CD4-positive, alpha-beta memory T cell (primary cell): ENCODE measurements at places on chromosomes 3 and 15. TPM values are rescaled to one million over a fixed set of nuclear protein-coding genes. Genes with fewer than 3 reads are reported as not detected.

Gene C3orf22
- not detected for total RNA-seq

GRCh38 chr15:93523481-93523880 is 434.5 kb upstream of the RGMA start:
- no peak for DNase-seq
- no peak overlapping the region for H3K27ac ChIP-seq
- H3K4me1 ChIP-seq = no peaks in the 10 kb centered on the region
- H3K36me3 ChIP-seq = no peaks in the 10 kb centered on the region

DNA sequence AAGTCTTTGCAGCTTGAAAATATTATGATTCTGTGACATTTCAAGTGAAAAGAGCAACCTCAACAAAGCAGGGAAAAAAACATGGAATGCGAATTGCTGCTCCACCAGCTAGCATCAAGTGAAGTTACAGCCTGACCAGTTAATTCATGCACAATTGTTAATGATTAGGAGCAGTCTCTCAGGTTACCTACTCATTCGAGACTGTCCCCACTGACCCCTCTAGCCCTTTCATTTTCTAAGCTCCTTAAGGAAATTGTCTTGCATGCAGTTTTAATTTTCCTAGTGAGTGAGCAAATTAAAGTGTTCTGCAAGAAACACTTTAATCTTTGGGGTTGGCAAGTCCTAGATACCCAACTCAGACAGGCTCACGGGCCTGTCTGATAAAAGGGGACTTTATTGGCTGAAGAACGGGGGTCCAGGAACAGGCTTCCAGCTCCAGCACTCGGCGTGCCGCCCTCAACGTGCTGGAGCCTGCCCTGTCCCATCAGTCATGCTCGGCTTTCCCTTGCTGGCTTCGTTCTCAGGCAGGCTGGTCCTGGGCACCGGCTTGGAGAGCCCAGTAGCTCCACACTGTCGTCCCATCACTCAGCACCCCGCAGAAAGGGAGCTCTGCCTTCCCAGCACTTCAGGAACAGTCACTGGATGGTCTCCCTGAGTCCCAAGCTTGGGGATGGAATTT is 18.3 kb downstream of the PODXL2 start:
- no peaks in the 10 kb centered on the region for H3K36me3 ChIP-seq
- H3K4me1 ChIP-seq = no peaks in the 10 kb centered on the region
- no peak overlapping the region for H3K27ac ChIP-seq
- H3K4me3 ChIP-seq = no peak overlapping the region
- no peak for DNase-seq
- no peaks in the 10 kb centered on the region for H3K27me3 ChIP-seq

DNA sequence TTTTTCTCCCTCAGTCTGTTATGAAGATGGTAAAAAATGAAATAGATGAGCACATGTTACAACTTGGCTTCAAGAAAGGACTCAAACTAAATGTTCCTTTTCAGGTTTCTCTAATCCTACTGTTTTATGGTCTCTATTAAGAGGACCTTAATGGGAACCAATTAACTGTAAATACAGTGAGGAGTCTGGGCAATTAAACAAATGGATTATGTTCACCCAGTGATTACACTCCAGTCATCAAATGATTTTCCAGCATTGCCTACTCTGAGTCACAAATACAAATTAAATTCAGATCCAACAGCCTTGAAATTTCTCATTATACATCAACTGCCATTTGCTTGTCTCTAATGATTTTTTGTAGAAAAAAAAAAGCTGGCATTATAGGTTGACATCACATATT is 129.2 kb downstream of the NEK10 start:
- no peaks in the 10 kb centered on the region for H3K4me1 ChIP-seq
- H3K36me3 ChIP-seq = no peaks in the 10 kb centered on the region
- DNase-seq = no peak
- H3K27me3 ChIP-seq = no peaks in the 10 kb centered on the region

DNA sequence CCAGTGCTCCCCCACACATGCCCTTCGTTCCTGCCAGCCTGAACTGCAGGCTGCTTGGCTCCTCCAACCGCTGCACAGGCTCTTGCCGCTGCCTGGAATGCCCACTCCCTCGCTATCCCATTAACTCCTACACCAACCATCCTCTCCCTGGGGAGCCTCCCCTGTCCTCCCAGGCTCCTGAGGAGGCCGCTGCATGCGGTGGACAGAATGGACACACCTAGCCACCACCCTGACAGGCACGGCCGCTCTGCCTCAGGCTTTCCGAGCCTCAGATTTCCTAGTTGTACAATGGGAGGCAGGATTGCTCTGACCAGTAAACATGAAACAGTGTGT is 2.3 kb downstream of the PLXNB1 start:
- no peak overlapping the region for H3K4me3 ChIP-seq
- no peaks in the 10 kb centered on the region for H3K27me3 ChIP-seq
- H3K27ac ChIP-seq = no peak overlapping the region
- no peaks in the 10 kb centered on the region for H3K36me3 ChIP-seq

- no peaks in the 10 kb centered on the region for H3K36me3 ChIP-seq
- H3K27ac ChIP-seq = no peak overlapping the region
- no peak for DNase-seq
- H3K4me3 ChIP-seq = no peak overlapping the region
- no peaks in the 10 kb centered on the region for H3K27me3 ChIP-seq
- H3K4me1 ChIP-seq = peaks cover 32% of the 10 kb centered on the region
These were observed 55.4 kb upstream of the KLF13 start for GRCh38 chr15:31271224-31271635.

DNA sequence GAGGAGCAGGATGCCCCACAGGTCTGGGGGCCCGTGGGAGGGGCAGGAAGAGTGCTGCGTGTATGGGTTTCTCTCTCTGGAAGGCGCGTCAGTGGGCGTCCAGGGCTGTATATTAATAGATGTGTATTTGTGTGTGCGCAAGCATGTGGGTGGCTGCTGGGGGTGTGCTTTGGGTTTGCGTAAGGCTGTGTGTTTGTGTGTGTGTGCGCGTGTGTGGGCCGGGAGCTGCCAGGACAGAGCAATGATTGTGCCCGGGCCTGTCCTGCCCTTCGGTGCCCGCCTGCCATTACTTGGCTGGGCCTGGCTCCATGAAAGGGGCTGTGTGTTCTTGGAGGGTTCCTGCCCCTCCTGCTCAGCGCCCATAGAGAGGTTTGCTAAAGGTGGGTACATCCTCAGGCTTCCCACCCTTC is 16.3 kb downstream of the CSPG4 start:
- peaks cover 9% of the 10 kb centered on the region for H3K4me1 ChIP-seq
- no peak overlapping the region for H3K4me3 ChIP-seq
- DNase-seq = no peak
- no peak overlapping the region for H3K27ac ChIP-seq
- no peaks in the 10 kb centered on the region for H3K27me3 ChIP-seq

Gene MUC20
- 9.9 TPM for total RNA-seq

DNA sequence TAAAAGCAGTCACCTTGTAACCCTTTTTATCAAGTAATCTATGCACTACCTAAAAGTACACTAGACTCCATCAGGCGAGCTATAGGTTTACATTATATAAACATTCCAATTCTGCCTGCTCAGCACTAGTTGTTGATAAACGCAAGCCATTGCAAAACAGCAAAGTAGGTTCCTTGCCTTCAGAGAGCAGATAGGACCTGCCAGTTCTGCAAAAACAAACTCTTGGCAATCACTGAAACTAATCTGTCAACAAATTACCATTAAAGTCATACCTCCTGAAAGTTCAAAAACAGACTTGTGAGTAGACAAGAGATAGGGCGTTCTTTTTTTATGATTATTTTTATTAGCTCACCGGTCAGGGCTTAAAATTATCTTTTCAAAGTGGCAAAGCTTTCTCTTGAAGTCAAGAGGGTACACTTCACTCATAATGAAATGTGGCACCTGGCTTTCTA is 392.5 kb downstream of the FOXP1 start:
- no peak overlapping the region for H3K27ac ChIP-seq
- H3K27me3 ChIP-seq = no peaks in the 10 kb centered on the region
- H3K4me1 ChIP-seq = no peaks in the 10 kb centered on the region
- no peak for DNase-seq
- H3K36me3 ChIP-seq = no peaks in the 10 kb centered on the region

DNA sequence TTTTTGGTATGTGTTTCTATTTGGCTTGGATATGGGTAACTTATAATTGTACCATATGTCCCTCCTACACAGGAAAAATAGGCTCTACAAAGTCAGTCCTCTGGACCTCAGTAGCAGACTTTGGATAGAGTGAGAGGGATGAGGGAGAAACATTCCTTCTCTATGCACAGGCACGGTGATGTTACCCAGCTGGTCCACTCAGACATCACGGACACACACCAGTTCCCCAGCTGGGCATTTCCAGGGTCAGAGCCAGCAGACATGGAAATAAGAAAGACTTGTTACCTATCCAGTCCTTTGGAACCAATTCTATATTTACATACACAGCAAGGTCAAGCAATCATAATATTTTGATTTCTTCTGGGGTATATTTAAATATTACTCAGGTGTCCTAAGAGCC is 433.1 kb upstream of the KCNMB2 start:
- H3K27me3 ChIP-seq = no peaks in the 10 kb centered on the region
- no peak overlapping the region for H3K27ac ChIP-seq
- H3K4me1 ChIP-seq = no peaks in the 10 kb centered on the region
- H3K36me3 ChIP-seq = no peaks in the 10 kb centered on the region

Gene GPR176
- total RNA-seq = not detected
